GDM1 (cell line): ENCODE measurements at places on chromosomes 6 and 20.

- DNase-seq: no peak
These were observed 159.2 kb upstream of the CST7 start for GRCh38 chr20:24789877-24790276.

GRCh38 chr6:163490826-163491577 lies 76.5 kb downstream of the QKI start:
- DNase-seq: no peak

DNA sequence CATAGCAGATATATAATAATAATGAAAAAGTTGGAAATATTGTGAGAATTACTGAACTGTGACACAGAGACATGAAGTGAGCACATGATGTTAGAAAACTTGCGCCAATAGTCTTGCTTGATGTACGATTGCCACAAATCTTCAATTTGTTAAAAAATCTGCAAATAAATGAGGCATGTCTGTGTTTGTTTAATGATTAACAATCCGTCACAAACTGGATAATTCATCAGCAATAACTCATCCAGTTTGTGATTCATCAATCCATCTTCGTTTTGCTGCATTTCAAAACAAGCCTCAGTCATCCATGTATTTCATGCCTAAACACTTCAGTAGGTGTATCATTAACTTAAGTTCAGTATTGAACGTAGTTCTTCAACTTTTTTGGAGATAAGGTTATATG lies 25.5 kb upstream of the SMIM26 start:
- no peak for DNase-seq

DNA sequence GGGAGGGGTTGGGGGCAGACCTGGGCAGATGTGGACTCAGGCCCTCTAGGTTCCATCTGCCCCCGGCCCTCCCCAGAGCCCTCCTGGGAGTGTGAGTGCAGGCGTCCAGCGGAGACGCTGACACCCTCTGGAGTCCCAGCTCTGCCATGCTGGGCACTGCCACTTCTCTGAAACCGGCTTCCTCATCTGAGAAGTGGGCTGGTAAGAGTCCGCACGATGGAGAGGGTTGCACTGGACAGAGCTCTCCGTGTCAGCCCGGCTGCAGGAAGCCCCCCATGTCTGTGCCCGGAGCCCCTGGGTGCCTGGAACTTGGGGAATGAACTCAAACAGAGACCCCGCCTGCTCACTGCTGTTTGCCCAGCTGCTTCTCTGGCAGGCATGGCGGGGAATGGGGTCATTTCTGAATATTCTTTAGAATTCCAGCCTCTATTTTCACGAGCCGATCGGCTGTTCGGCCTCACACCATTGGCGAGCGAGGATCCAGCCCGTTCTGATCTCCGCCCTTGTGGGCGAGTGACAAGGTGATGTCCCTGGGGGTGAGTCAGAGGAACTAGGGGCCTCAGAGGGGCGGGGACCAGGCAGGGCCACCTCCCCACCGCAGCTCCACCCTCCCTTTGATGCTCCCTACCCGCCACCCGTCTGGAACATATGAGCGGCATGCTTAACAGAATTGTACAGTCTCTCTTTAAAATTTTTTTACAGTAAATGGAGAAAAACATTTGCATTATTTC lies 47.8 kb upstream of the GATA5 start:
- peak; percentile 19 for DNase-seq

DNA sequence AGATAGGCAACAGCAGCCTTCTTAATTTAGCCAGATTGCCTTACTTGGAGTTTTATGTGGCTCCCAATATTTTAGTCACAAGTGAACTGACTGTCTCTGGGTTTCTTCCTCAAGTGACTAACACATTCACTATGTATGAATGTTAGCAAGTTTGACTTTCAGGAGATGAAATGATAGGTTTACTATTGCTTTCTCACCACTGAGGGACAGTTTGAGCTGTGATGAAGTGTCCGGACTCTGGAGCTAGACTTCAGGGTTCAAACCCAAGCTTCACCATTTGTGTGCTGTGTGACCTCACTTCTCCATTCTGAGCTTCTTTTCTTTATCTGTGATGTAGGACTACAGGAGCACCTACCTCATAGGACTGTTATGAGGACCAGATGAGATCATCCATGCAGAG lies 8.2 kb downstream of the DHX35 start:
- DNase-seq: no peak

DNA sequence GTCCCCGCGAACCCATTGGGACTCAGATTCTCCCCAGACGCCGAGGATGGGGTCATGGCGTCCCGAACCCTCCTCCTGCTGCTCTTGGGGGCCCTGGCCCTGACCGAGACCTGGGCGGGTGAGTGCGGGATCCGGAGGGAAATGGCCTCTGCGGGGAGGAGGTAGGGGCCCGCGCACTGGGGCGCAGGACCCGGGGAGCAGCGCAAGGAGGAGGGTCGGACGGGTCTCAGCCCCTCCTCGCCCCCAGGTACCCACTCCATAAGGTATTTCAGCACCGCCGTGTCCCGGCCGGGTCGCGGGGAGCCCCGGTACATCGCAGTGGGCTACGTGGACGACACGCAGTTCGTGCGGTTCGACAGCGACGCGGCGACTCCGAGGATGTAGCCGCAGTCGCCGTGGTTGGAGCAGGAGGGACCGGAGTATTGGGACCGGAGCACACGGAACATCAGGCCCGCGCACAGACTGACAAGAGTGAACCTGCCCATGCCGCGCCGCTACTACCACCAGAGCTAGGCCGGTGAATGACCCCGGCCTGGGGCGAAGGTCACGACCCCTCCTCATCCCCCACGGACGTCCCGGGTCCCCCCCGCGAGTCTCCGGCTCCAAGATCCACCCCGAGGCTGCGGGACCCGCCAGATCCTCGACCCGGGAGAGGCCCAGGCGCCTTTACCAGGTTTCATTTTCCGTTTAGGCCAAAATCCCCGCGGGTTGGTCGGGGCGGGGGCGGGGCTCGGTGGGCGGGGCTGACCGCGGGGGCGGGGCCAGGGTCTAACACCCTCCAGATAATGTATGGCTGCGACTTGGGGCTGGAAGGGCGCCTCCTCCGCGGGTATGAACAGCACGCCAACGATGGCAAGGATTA lies 15.7 kb upstream of the HLA-A start:
- DNase-seq: peak; percentile 70

- DNase-seq: no peak
These were observed 3.7 kb downstream of the AK9 start for GRCh38 chr6:109687271-109687761.

GRCh38 chr6:44446626-44447300 lies 59.3 kb downstream of the CDC5L start:
- no peak for DNase-seq

GRCh38 chr20:52361650-52362049 lies 170.1 kb upstream of the ZFP64 start:
- DNase-seq: no peak

DNA sequence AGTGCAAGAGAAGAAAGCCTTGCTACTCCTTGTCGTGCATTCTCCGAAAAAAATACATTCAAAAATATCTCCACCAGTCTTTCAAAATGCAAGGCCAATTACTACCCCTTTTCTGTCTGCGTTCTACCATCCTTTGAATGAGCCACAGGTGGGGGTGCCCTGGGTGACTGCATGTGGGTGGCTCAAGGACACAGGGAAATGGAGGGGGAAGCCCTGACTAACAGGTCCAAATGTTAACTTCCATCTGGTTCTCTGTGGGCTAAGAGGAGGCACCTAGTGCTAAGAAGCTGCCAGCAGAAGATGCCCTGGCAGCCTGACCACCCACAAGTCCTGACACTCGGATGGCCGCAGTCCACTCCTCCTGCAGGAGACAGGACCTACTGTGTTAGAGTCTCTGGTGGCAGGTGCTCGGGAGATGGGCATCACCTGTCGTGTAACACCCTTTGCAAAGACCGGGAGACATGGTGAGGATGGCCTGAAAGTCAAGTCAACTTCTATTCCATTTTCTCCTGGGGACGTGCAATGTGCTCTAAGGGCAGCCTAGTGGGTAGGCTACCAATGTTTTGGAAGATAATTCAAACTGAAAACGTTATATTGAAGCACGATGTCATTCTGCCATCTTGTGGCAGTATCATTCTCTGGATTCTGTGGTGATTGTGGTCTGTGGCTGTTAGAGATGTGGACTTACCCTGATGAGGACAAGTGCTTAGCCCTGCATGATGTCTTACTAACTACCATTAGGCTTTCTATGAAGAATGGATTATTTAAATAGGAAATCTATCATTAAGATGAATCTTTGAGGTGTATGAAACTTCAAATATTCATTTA lies 27.4 kb upstream of the IGF2R start:
- DNase-seq: peak; percentile 3

GRCh38 chr6:40950986-40951698 lies 87.9 kb downstream of the UNC5CL start:
- DNase-seq: no peak

DNA sequence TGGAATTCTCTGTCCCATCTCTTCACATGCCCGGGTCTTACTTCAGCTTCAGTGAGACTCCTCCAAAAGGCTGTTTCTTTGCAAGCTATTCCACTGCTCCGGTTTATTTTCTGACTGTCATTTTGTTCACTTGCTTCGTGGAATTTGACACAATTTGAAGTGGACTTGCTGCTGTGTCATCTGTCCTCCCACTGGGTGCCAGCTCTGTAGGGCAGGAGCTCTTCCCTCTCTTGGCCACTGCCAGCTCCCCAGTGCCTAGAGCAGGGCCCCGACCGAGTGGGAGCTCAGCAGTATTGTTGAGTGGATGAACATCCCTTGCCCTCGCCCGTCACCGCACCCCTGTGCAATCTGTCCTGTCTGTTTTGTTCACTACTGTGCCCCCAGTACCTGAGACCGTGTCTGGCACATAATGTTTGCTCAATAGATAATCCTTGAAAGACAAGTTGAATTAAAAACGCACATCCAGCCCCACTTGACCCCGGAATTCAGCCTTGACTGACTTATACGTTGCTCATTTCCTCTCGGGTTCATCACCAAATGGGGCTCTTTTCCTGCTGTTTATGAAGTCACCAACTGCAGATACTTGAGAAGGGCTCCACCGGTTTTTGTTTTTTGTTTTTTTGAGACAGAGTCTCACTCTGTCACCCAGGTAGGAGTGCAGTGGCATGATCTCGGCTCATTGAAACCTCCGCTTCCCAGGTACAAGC lies 170.3 kb upstream of the KCNG1 start:
- no peak for DNase-seq

DNA sequence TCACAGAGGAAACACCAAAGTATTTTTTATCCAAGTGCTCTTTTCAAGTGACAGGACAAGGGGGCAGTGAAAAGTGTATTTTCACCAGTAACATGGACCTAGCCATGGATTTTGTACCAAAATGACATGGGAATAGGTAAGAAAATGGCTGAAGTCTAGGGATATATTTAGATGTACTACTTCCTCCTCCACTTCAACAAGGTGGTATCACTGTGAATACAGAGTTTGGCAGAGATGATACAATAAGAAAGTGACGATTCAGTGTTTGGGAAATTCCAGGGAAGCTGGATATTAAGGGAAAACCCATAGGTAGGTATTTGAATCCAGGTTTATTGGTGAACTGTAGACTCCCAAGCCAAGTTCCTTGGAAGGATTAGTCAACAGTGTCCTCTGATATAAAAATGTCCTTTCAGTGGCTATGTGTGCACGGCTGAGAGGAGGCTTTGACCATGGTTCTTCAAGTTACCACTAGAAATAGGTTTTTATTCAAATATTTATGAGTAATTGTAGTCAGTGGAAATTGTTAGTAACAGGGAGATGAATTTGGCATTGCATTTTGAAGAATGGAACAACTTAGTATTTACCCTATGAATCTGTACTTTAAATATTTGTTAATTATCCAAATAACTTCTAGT lies 356.0 kb upstream of the CITED2 start:
- DNase-seq: no peak

GRCh38 chr6:90131125-90131524 lies 165.5 kb downstream of the BACH2 start:
- no peak for DNase-seq

GRCh38 chr6:117034547-117034946 lies 157.5 kb downstream of the RFX6 start:
- no peak for DNase-seq

- no peak for DNase-seq
These were observed 161.3 kb upstream of the EYA4 start for GRCh38 chr6:133079901-133080300.

DNA sequence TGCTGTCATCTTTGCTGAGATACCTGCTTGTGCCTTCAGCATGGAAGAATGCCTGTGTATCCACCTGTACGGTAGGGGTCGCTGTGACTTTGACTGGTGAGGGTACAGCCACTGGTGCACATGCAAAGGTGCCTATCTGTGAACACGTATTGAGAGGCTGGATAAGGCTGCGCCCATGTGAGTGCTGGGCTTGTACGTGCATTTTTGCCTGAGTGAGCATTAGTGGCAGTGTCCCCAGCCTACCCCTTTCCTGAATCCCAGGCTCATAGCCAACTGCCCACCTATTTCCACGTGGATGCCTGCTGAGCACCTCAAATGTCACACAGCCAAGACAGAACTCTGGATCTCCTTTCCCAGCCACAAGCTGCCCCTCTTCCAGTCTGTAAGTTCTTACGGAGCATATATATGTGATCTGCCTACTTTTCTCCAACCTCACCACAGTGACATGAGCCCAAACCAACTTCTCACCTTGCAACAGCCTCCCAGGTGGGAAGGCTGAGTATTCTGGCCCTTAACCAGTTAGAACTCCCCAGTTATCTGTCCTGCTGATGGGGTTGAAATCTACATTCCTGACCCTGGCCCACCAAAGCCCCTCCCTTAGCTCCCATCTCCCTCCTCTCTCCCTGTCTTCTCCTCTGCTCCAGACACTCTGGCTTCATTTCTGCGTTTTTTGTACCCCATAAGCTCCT lies 1.1 kb upstream of the SLC2A10 start:
- DNase-seq: no peak

DNA sequence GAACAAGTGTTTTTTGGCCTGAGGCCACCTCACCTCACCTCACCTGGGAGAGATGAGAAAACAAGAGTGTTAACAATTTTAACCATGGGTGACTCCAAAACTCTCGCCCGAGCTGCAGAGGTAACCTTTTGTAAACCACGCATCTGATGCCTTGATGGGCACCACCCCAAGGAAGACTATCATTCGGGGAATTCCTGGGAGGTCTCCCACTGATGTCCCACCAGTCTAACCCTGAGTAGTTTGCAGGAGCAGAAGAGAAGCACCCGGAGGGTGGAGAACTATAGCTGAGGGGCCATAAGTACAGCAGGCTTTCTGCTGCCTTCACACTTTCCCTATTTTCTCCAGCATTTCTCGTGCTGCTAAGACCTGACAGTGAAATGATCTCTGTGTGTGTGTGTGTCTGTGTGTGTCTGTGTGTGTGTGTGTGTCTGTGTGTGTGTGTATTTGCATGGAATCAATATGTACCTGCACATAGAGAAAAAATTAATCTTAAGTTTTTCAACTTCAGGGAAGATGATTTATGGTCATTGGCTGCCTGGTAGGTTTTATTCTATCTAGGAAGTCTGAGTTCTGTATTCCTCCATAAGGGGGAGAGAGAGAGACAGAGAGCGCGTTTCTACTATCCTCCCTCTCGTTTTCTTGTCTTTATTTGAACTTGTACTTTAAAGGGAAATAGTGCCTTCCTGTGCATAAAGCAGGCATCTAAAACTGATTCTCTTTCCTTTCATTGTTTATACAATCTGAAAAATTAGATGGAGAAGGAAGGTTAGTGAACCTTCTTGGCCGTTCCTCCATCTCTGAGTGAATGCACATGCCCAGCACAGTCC lies 75.8 kb downstream of the CAP2 start:
- no peak for DNase-seq
